ENCODE measurements at places on chromosomes 12 and 14. TPM values are rescaled to one million over a fixed set of nuclear protein-coding genes. Genes with fewer than 3 reads are reported as not detected.

The GYS2 gene
- total RNA-seq, result not detected

The INSM2 gene
- 0.23 TPM for total RNA-seq

The SH2B3 gene
- 24.2 TPM for total RNA-seq

DNA sequence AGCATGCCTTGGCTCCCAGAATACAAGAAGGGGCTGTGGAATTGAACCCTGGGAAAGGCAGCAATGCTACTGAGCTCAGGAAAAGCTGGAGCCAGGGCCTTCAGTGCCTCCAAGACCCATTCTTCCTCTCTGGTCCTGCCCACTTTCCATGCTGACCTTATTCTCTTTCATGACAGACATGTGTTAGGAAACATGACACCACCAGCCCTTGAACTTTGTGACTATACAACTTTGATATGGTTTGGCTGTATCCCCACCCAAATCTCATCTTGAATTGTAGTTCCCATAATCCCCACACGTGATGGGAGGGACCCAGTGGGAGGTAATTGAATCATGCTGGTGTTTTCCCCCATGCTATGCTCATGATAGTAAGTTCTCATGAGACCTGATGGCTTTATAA is 408.2 kb downstream of the DPF3 start:
- ATAC-seq, result no peak

DNA sequence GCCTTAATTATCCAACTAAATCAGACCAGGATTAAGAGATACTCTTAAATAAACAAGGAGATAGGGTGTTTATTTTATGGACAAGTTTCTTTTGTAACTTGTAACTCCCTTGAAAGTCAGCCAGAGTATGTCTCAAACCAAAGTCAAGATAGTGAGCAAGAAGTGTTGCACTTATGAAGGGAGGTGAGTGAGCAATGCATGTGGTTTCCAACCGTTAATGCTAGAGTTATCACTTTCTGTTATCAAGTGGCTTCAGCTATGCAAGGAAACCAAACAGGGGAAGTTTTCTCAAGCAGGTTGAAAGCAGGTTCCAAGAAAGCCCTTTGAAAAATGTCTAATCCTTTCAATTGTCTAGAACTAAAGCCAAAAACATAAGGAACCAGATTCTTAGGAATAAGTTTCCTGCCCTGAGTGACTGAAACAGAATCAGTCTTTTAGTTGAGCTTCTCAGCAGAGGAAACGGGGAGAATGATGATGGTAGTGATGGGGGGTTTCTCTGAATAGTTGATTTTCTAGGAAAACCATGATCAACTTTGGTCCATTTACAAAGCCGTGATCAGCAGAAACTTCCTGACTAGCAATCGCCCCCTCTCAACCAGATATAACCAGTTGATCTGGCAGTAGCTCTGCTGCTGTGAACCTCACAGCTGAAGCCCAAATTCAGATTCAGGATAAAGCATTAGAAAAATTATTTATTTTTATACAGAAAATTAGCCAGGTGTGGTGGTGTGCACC is 128.4 kb downstream of the DAD1 start:
- no peak for ATAC-seq

- ATAC-seq, result no peak
Measured at GRCh38 chr12:53065470-53065869, 13.7 kb downstream of the SPRYD3 start.

DNA sequence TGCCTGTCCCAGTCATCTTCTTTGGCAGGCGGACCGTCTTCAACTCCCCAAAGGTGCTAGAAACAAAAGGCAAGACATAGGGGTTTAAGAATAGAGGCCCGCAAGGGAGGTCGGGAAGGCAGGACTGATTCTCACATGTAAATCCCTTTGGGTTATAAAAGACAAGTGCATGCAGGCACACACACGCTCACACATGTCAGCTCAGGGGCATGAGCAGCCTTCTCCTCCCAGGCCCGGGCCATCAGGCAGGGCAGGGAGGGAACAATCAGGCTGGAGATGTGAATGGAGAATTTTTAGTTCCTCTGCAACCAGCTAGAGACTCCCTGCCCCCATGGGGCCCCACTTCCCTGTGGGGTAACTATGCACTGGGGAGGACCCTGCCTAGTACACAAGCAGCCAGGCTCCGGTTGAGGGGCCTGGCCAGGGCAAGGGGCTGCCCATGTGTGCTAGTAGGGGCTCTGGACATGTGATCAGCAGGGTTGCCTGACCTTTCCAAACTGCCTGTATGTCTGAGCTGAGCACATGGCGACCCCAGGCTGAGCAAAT is 107.2 kb downstream of the RBM19 start:
- no peak for ATAC-seq

GRCh38 chr14:92426237-92426636 is 87.3 kb upstream of the RIN3 start:
- ATAC-seq, result no peak

DNA sequence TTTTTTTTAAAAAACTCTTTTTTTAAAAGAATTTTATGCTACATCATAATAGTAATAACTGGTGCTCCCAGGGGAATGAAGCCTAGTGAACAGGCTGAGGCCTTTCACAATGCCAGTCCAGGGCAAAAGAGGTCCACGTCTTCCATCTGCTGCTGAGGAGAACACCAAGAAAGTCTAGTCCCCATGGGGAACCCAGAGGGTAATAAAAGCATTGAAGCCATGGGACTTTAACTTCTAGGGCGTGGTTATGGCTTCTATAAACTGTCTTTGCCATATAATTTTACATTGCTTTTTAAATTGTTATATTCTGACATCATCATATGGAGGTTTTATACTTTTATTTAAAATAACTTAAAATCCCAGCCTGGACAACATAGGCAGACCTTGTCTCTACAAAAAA is 64.3 kb downstream of the SLC16A7 start:
- ATAC-seq, result no peak

DNA sequence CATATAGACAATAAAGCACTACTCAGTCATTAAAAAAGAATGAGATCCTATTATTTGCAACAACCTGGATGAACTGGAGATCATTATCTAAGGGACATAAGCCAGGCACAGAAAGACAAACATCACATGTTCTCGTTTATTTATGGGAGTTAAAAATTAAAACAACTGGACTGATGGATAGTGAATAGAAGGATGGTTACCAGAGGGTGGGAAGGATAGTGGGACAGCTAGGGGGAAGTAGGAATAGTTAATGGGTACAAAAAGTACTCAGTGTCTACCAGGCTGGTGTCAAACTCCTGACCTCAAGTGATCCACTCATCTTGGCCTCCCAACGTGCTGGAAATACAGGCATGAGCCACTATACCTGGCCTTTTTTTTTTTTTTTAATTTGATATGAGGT is 56.7 kb upstream of the KTN1 start:
- ATAC-seq, result no peak

- ATAC-seq, result no peak
Measured at GRCh38 chr12:1305791-1306500, 288.4 kb downstream of the FBXL14 start.

GRCh38 chr12:120528861-120529525 is at the start of gene COQ5:
Gene COQ5, minus strand, starts transcription at chr12:120529158. Its CDS starts 17 bp downstream, at chr12:120529141.
- ATAC-seq, result peak; percentile 95

GRCh38 chr12:68037616-68038255 is 48.5 kb downstream of the IFNG-AS1 start:
- ATAC-seq, result no peak

DNA sequence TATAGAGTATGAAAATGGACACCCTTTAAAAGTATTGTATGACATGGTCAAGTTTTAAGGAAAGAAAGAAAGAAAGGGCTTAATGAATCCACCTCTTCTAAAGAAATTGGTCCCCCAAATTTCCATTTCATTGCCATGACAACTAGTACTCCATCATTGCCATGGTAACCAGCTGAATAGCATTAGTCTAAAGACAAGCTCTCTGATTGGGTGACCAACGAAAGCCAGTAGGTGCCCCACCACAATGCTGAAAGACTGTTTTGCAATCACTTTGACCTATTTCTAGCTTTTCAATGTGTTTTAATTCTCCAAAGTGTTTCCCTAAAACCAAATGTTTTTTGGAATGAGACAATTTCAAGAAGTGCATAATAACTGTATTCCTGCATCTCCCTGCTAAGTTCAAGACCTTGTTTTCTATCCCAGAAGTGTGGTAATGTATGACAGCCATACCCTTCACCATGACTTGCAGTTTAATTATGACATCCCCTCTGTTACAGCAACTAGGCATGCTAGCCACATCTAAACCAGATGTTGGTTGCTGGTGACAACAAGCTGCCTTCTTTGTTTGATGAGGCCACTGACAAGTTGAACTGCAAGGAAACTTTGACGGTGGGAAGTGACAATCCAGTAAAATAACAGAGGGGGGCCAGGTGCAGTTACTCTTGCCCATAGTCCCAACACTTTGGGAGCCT is 46.7 kb downstream of the KICS2 start:
- no peak for ATAC-seq

DNA sequence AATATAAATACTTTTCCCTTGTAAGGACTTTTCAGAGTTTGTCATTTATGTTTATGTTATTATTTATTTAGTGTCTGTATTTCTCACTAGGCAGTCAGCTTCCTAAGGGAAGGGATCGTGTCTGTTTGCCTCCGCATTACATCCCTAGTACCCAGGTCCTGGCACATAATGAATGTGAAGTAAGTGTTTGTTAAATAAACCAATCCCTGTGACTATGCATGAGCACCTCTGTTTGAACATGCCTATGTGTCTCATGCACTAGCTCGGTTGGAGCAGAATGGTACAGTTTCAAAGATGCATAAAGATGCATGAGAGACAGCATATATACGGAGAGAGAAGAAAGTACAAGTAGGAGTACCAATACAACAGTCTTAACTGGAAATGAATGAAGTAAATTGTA is 99.3 kb downstream of the KIF21A start:
- ATAC-seq, result no peak
